ELF-1 (cell line): ENCODE measurements at places on chromosomes 3 and 15.

GRCh38 chr3:106332129-106332528 is 463.3 kb upstream of the CBLB start:
- DNase-seq: no peak

- no peak for DNase-seq
Measured at GRCh38 chr3:187802928-187803259, 57.6 kb upstream of the BCL6 start.

- no peak for DNase-seq
Measured at GRCh38 chr3:43704697-43705096, 14.0 kb downstream of the ABHD5 start.

DNA sequence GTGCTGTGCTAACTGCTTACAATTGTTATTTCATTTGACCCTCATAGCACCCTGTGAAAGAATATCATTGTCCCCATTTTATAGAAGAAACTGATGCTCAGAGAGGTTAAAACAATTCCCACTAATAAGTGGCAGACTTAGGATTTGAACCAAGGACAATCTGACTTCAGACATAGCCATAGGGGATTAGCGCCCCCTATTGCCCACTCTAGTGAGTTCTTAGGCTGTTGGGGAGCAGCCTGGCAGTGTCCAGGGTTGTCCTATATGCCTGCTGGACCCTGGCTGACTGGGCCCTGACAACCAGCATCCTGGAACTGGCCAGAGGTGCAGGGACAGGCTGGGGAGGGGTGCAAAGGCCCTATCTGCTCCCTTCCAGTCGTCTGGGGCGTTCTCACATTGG is 15.4 kb downstream of the DPH3 start:
- DNase-seq: no peak

DNA sequence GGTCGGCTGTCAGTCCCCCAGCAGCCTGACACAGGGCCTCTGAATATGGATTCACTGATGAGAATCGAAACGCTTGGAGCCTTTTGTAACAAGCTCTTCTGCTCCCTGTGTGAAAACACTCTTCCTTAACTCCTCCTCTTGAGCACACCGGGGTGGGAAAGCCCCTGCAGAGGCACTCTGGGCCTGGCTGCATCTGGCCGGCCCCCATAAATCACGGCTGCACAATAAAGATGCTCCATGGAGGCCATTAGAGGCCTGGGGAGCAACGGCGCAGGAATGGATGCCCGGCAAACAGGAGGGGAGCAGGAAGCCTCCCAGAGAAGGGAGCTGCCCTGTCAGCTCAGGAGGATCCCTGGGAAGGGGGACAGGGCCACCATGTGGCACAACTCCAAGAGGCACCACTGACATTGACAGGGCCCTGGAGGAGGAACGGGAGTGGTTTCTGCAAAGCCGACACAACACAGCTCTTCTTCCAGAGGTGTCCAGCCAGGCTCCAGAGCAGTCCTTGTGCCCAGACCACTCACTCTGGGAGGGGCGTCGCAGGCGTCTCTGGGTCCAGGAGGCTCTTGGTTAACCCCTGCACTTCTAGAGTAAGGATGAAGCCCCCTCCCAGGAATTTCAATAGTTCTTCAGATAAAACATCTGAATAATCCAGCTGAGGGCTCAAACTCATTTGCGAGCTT is 509.3 kb upstream of the PPP2R3A start:
- peak; percentile 88 for DNase-seq

- no peak for DNase-seq
Measured at GRCh38 chr3:9675736-9676290, 26.5 kb downstream of the MTMR14 start.
